Posterior cingulate gyrus (tissue), 11 donors: ENCODE measurements at places on chromosomes 4 and X.

- DNase-seq: no peak
These were observed 3.5 kb downstream of the PKD2 start for GRCh38 chr4:88010966-88011365.

DNA sequence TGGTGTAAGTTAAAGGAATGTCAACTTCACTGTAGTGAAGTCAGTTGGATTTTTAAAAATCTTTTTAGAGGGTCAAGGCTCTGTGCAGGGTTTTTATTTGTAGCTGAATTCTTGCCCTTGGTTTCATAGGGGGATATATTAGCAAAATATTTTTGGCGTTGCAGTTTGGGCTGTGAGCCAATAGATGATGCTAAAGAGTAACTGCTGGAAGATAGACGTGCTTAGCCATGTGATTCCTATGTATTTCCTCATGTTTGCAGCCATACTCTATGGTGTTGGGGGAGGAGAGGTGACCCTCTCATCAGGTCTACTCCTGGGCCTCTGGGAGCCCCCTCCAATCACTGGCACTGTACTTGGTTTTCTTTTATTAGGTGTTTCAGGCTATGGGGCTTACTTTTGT lies 246.7 kb upstream of the ARHGAP24 start:
- DNase-seq: no peak

GRCh38 chr4:5976431-5976830 lies 41.8 kb downstream of the C4orf50 start:
- DNase-seq: no peak

DNA sequence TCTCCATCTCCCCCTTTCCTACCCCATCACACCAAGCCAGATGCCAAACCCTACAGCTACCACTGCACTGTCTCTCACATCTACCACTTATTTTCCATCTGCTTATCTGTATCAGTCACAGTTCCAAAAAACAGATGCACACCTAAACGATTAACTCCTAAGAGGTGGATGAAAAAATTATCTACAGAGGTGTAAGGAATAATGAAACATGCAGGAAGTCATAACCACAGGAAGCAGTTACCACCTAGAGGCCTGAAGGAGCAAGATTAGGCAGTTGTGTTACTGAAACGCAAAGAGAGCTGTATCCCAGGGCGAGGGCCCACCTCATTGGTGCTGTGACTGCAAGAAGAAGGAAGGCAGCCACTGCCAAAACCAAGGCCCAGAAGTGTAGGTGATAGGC lies 87.8 kb upstream of the FAM241A start:
- no peak for DNase-seq
